Spleen (tissue), 13 donors: ENCODE measurements at places on chromosomes 2 and 18. TPM values are rescaled to one million over a fixed set of nuclear protein-coding genes. Genes with fewer than 3 reads are reported as not detected.
A peak's percentile ranks its signal among the peaks of the same experiment; 100 is the strongest.

DNA sequence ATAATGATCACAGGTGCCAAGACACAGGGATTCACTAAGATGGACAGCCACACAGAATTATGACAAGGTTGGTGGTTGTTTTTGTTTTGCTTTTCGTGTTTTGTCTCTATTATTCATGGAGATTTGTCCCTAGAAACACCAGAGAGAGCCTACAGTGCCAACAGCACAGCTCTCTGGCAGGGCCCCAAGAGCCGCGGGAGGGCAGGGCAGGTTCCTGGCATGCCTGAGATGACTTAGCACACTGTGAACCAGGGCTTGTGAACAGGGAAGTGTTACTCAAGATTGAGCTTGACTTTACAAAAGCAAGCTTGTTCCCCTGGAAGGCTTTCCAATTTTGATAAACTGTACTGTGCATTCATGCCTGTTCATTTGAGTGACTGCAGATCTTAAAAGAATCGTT, 437.4 kb upstream of the SALL3 start:
- no peak for DNase-seq

DNA sequence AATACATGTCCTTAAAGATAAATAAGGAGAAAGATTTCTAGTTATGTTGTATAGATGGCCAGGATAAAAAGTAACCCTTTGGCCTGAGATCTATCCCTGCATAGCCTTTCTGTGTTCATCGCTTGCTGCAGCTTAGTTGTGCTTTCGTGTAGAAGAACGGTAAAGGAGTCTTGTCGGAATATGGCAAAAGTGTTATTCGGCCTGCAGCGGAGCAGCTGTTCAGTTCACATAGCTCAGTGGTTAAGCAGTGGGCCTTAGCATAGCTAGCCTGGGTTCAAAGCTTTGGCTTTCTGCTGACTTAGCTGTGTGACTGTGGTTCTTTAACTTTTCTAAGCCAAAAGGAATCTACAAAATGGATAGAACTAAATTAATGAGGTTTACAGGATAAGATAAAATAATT, 55.4 kb downstream of the MALT1 start:
- DNase-seq: no peak

- peak; percentile 62 for DNase-seq
These were observed 6.5 kb downstream of the SLC66A3 start for GRCh38 chr2:11161747-11162146.

DNA sequence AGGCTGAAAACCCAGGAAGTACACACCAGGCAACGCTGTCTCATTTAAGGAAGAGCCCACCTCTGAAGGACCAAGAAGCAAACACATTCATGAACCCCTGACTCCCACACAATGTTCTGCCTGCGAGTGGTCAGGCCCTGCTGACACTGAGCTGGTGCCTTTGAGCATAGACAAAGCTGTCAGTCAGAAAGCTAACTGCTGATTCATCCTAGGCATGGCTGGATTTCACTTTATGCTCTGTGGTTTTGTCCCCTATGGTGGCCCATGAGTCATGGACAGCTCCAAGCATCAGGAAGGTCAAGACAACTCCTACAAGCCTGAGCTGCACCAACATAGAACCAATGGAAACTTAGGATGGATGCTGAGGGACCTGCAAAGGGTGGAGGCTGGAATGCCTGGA, 78.9 kb downstream of the UXS1 start:
- no peak for DNase-seq

- DNase-seq: no peak
These were observed 46.9 kb downstream of the NGEF start for GRCh38 chr2:232966122-232966521.

- no peak for DNase-seq
These were observed 138.2 kb downstream of the CABLES1 start for GRCh38 chr18:23273443-23273966.

GRCh38 chr18:8561123-8561910, 47.9 kb upstream of the RAB12 start:
- no peak for DNase-seq

- DNase-seq: no peak
These were observed 202.7 kb downstream of the PTH2R start for GRCh38 chr2:208609166-208609804.

DNA sequence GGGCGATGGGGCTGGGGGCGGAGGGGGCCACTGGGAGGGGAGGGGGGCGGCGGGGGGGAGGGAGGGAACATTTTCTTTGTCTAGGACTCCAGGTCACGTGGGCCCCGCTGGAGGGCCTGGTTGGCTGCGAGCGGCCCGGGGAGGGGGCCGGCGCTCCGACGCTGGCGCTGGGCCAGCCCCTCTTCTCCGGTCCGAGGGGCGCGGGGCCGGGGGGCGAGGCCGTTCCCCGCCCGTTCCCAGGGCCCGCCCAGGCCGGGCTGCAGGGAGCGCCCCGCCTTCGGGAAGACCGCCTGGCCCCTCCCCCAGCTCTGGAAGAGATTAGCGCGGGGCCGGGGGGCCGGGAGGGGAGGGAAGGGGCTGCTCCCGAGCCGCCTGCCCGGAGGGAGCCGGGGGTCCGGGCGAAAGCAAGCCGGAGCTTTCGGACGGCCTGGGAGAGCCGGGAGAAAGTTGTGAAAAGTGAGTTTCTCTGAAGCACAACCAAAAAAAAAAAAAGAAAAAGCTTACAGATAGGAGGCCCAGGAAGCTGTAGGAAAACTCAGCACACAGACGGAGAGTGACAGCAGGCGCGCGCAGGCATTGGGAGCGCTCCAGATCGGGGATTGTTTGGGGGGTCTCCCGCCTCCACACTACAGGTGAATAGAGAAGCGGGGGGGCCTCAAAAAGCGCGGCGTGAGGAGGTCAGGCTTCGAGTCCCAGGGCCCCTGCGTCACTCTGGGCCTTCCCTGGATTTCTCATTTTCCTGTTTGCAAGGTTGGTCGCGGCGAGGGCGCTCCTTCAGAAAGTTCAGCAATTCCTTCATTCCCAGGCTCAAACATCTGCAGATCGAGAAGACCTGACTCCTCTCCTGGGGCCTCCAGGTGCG, 84.1 kb upstream of the POMC start:
- peak; percentile 91 for DNase-seq

- no peak for DNase-seq
These were observed 31.5 kb downstream of the BABAM2 start for GRCh38 chr2:27921880-27922547.

The IL1F10 gene
- not detected for polyA plus RNA-seq

The REG3G gene
- polyA plus RNA-seq: not detected

The TAF4B gene
- 6.6 TPM for polyA plus RNA-seq

The BOLL gene
- not detected for polyA plus RNA-seq
